ENCODE measurements at places on chromosomes 7 and 10.

DNA sequence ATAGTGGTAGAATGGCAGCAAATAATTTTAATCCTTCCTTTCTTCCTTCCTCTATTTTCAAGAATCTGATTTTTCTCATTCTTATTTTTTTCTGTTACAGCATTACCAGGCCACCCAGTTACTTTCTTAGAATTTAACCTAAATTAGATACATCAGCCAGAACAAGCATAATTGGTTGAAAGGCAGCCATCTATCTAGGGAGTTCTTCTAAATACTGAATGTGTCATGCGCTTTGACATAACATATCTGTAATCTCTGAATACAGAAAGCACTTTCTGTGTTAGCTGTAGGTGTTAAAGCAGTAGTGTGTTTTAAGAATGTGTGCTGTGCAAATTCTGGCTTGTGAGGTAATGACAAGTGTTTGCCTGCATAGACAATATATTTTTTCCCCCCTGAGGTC is 97.3 kb downstream of the BTRC start:
- no peak for DNase-seq

DNA sequence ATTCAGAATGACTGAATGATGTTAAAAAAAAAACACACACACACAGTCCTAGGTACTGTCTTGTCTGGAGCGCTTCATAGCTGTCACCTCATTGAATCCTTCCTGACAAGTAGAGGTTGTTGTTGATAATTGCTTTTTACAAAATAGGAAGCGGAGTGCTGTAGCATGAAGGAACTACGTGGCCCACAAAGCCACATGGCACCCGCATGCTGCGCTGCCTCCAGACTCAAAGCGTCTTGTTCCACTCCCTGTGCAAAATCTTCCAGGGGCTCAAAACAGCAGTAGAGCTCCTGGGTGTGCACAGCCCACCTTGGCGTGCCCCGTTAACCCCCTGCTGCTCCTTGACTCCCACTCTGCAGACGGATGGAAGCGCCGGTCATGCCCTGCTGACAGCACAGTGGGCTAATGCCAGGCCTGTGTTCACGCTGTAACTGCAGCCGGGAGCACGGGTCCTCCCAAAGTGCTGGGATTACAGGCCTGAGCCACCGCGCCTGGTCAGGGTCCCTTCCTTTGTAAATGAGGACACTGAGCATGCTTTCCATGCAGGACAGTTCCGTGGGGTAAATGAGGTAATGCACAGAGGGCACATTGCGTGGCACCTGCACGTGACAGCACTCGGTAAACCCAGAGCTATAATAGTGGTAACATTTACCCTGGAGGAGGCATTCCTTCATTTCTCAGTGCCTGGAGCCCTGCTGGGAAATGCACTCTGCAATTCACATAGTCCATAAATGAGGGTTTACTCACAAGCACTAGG is 91.1 kb upstream of the GNA12 start:
- DNase-seq: no peak

DNA sequence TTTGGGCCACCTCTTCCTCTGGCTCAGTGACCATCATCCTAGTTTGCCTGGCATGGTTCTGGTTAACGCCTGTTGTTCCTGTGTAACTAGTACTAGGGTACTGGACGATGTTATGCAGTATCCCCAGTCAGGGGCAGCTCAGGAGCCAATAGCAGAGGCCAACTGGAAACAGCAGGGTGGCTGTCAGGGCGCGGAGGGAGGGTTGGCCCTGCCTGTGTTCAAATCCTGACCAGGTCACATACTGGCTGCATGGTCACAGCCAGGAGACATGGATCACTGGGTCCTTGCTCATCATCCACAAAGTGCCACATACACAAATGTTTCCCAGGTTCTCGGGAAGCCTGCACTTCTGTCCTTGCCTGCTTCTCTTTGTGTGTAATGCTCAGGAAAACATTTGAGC is 12.3 kb upstream of the RBP3 start:
- DNase-seq: no peak

- DNase-seq: no peak
Observed at GRCh38 chr10:102998399-102998907, 80.4 kb downstream of the CNNM2 start.

GRCh38 chr7:111132833-111133232 is 41.9 kb downstream of the LRRN3 start:
- DNase-seq: no peak

DNA sequence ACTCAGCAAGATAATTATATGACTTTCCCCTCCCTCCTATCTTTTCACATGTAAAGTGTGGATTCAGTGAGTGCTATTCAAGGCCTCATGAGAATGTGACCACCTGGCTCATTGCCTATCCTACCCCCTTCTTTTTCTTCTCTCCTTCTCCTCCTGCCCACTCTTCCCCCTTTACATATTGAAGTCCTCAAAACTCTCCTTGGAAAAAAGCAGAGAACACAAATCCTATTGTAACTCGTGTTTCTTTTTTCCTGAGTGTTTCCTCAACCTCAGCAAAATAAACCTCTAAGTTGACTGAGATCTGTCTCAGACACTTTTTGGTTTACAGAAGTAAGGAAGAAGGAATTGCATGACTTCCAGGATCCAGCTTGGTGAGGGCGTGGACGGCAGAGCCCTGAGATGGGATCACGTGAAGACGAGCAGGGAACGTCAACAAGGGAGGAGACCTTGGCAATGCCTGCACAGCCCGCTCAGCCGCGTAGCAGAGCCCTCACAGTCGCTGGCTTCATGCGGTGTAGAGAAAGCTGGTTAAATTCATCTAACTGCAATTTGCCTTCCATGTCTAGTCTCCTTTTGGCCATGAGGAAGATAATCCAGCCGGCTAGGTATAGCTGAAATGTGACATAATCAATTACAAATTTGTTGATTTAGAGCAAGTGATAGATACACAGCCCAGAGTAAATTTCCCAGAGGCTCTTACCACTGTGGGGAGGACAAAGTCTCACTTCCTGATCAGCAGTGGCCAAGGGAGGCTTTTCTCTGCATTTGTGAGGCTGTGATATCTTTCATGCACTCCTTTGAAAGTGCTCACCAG is 75.7 kb downstream of the LYZL2 start:
- no peak for DNase-seq

DNA sequence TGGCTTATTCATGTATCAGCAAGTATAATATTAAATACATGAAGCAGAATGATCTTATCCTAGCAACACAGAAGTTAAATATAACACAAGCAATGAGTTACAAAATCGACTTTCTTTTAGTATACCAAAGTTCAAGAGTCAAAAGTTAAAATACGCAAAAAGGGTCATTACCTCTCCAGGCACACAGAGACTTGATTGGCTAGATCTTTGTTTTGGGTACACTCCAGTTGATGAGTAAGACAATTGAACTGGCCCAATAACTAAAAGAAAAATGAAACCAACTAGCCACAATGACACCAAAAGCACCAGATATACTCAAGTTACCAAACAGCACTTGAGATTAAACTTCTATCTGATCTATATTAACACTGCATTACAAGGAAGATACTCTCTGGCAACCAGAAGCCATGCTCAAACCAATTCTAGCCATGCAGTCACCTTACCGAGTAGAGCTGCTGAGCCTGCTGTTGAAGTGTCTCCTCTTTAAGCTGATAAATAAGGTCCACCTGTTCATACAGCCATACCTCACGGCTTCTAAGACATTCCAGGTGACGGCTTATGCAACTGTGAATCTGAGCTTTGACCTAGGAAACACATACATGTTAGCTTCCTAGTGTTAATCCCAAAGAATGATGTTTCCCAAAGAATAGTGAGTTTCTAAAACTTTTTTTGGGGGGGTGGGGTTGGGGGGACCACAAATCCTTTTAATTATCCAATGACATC is 15.6 kb downstream of the NCOA4 start:
- no peak for DNase-seq

GRCh38 chr7:142384493-142384922 is 126.7 kb upstream of the PRSS58 start:
- DNase-seq: no peak

- DNase-seq: no peak
Observed at GRCh38 chr10:53606981-53607380, 834.4 kb upstream of the MBL2 start.

- DNase-seq: no peak
Observed at GRCh38 chr7:142181966-142182365, 70.4 kb downstream of the MGAM2 start.

DNA sequence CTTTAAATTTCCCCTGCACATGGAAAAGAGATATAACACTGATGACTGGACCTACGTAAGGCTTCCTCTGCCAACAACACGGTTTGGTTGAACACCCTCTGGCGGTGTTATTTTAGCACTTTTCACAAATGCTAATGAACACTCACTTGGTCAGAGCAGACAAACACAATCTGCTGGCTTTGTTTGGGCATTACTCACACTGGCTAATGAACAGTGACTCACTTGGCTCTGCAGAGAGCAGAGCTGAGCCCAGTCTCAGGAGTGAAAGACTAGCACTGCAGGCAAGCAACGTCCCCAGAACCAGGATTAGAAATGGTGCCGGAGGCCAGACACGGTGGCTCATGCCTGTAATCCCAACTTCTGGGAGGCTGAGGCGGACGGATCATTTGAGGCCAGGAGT is 430.8 kb downstream of the PLXNA4 start:
- peak; percentile 32 for DNase-seq

DNA sequence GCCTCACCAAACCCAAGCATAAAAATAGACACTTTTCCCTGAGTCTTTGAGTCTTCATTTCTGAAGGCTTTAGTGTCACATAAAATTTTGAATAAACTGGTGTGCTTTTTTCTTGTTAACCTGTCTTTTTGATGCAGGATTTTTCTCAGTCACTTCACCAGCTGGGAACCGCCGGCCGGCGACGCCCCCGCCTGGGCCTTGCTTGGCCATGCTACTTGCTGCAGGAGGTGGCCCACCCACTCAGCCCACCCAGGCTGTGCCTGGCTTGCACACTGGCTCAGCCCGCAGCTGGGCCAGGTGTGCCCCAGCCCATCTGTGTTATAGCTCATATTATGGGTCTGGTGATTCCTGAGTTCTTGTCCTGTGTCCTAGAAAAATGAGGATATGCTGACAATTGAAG is 247.4 kb upstream of the CACNA2D1 start:
- DNase-seq: no peak

GRCh38 chr10:46229144-46229563 is 57.6 kb upstream of the ANTXRL start:
- no peak for DNase-seq

- DNase-seq: no peak
Observed at GRCh38 chr10:84908491-84908890, 580.1 kb downstream of the CCSER2 start.

DNA sequence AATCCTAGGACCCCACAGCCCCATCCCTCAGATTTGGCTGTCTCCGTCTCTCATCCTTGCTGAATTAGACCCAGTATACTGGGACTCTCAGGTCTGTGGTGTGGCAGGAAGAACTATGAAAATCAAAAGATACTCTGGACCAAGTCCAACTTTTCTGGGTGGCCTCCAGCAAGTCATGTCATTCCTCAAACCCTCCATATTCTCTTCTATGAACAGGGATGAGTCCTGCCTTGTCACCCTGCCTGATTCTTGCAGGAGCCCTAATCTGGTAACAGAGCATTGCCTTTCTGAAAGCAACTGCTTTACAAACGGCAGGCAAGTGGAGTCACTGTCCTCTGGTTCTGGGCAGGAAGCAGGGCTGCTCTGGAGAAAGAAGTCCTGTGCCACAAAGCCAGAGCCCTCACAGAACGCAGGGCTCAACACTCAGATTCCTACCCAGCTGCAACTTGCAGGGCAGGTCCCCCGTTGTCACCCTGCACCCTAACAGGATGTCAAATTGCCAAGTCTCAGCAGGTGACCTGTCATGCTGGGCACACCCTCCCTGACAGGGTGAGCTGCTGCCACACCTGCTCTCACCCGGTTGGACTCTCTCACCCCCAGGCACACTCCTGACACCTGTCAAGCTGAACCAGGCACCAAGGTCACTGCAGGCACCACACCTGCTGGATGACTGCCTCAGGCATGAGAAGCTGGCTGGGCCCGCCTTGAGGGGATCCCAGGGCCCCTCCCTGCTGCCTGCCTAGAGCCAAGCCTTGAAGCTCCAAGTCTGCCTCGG is 227.7 kb downstream of the KCNMA1 start:
- DNase-seq: no peak

DNA sequence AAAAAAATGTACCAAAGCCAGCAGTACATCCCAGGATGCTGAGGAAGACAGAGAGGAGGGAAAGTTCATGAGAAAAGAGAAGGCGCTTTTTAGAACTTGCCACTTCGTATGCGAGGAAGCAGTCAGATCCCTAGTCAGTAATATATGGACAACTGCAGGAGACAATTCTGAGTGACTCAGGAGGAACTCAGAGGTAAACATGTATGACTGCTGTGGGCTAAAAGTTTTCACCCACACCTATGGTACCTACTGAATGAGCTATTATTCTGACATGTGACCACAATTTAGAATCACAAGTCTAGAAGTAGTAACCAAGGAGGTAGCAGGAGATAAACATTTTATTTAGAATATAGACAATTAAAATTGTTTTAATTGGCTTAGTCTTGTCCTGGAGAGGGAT is 126.5 kb downstream of the ICA1 start:
- no peak for DNase-seq

- DNase-seq: no peak
Observed at GRCh38 chr10:119418362-119418761, 124.2 kb downstream of the RGS10 start.

- no peak for DNase-seq
Observed at GRCh38 chr10:131870411-131870810, 30.4 kb upstream of the PPP2R2D start.

DNA sequence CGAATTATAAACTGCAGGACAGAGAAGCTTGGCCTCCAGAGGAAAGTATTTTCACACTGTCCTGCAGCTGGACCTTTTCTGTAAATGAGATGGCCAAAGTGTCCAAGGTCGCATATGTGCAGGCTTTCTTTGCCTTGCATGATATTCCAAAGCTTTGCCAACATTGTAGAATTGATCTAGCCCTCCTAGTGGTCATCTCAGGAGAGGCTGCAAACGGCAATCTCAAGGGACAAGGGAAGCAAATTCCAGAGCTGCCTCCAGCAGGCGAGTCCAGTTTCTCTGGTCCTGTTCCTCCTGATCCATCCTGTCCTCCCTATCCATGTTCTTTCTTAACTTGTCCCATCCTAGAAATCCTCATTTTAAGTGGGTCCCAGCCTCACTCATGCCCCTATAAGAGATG is 373.4 kb upstream of the PCDH15 start:
- no peak for DNase-seq

DNA sequence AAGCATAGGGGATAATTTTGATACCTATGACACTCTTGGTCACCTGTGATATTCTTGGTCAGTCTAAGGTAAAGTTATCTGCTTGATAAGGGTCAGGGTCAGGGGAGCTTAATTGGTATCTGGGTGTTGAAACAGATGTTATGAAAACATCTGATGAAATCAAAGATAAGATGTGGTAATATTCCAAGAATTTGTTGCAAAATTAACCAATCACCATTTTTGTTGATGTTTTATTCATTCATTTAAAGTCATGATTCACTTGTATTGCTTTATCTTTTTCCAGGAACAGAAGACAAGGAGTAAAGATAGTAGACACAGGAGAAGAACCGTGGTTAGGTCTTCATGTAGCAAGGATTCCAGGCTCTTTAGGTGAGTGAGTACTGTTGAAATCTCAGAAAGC is 103.1 kb downstream of the SEMA3C start:
- no peak for DNase-seq

- no peak for DNase-seq
Observed at GRCh38 chr7:157730614-157731013, 393.8 kb downstream of the DNAJB6 start.

GRCh38 chr10:62394556-62395018 is 20.4 kb downstream of the ZNF365 start:
- no peak for DNase-seq
